Breast epithelium (tissue), 4 donors: ENCODE measurements at places on chromosomes 3 and 15. TPM values are rescaled to one million over a fixed set of nuclear protein-coding genes. Genes with fewer than 3 reads are reported as not detected.

GRCh38 chr3:52480768-52481715, 14.1 kb upstream of the STAB1 start:
- H3K36me3 ChIP-seq: peaks cover 27% of the 10 kb centered on the region
- no peak overlapping the region for H3K4me3 ChIP-seq
- DNase-seq: no peak
- H3K27ac ChIP-seq: no peak overlapping the region
- no peaks in the 10 kb centered on the region for H3K27me3 ChIP-seq

GRCh38 chr15:33822479-33822878, 145.8 kb upstream of the CHRM5 start:
- H3K36me3 ChIP-seq: no peaks in the 10 kb centered on the region
- H3K4me1 ChIP-seq: no peaks in the 10 kb centered on the region
- H3K27me3 ChIP-seq: no peaks in the 10 kb centered on the region
- H3K4me3 ChIP-seq: no peak overlapping the region
- H3K27ac ChIP-seq: no peak overlapping the region

GRCh38 chr3:106049821-106050220, 181.0 kb upstream of the CBLB start:
- H3K27me3 ChIP-seq: no peaks in the 10 kb centered on the region
- DNase-seq: no peak
- H3K4me3 ChIP-seq: no peak overlapping the region
- H3K36me3 ChIP-seq: no peaks in the 10 kb centered on the region
- no peaks in the 10 kb centered on the region for H3K4me1 ChIP-seq
- H3K27ac ChIP-seq: no peak overlapping the region

DNA sequence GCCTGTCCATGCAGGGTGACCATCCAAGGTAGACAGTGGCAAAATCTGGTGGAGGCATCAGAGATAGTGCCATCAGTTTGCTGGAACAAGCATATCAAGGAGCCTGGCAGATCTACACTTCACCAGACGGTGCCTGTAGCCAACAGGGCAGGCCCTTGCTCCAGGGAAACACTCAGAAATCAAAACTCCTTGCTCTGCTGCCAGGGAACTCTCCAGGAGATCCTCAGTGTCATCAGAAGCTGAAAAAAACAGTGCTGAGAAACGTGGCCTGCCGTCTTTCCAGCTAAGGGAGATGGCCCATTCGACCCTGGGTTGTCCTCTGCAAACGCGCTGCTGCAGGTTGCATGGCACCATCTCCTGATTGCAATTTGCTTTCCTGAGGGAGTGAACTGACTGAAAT, 30.5 kb upstream of the ATP13A3 start:
- H3K4me1 ChIP-seq: no peaks in the 10 kb centered on the region
- DNase-seq: no peak
- H3K27me3 ChIP-seq: no peaks in the 10 kb centered on the region
- H3K36me3 ChIP-seq: no peaks in the 10 kb centered on the region
- H3K4me3 ChIP-seq: no peak overlapping the region
- H3K27ac ChIP-seq: no peak overlapping the region

DNA sequence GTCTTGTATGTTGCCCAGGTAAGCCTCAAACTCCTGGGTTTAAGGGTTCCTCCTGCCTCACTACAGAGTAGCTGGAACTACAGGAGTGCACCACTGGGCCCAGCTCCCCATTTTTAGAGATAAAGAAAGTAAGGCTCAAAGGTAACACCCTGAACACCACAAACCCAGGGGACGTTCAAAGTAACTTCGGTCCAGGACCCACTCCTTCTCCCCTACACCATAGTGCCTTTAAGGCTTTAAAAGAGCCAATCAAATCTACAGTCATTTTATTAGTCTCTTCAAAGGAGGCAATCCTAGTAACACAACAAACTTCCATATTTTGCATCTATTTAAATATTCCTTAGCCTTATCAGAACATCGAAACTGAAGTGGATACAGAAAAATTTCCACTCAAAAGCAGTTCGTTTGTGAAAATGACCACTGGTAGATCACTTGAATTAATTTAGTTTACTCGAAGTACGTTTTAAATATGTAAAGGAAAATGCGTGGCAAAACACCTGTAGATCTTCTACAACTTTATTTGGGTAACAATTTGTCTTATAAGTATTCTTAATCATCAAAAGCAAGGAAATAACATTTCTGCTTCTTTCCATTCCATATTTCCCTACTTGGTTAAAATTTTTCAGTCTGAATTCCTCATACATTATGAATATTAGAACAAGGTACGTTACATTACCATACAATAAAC, 1.8 kb downstream of the STAG1 start:
- peak overlapping the region; percentile 78 for H3K4me3 ChIP-seq
- no peaks in the 10 kb centered on the region for H3K36me3 ChIP-seq
- no peaks in the 10 kb centered on the region for H3K4me1 ChIP-seq

GRCh38 chr3:19471138-19471537, 322.8 kb downstream of the KCNH8 start:
- H3K36me3 ChIP-seq: no peaks in the 10 kb centered on the region
- no peaks in the 10 kb centered on the region for H3K27me3 ChIP-seq
- no peak overlapping the region for H3K27ac ChIP-seq

DNA sequence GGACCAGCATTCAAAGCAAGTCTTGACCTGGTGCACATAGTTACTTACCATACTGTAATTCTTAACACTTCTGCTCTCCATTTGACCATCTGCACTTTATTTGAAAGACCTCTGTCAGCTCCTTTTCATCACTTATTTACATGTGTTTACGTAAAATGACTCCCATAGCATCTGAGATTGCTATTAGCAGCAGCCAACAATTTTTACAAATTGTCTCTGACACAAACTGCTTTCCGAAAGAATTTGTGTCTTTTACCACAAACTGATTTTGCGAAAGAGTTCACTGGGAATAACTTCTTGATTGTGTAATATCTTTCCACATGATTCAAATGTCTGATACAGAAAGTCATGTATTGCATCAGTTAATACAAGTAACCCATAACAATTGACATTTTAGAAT, 144.1 kb upstream of the PEX5L start:
- no peaks in the 10 kb centered on the region for H3K36me3 ChIP-seq
- no peaks in the 10 kb centered on the region for H3K4me1 ChIP-seq
- H3K4me3 ChIP-seq: no peak overlapping the region
- no peak for DNase-seq
- no peaks in the 10 kb centered on the region for H3K27me3 ChIP-seq
- H3K27ac ChIP-seq: no peak overlapping the region

DNA sequence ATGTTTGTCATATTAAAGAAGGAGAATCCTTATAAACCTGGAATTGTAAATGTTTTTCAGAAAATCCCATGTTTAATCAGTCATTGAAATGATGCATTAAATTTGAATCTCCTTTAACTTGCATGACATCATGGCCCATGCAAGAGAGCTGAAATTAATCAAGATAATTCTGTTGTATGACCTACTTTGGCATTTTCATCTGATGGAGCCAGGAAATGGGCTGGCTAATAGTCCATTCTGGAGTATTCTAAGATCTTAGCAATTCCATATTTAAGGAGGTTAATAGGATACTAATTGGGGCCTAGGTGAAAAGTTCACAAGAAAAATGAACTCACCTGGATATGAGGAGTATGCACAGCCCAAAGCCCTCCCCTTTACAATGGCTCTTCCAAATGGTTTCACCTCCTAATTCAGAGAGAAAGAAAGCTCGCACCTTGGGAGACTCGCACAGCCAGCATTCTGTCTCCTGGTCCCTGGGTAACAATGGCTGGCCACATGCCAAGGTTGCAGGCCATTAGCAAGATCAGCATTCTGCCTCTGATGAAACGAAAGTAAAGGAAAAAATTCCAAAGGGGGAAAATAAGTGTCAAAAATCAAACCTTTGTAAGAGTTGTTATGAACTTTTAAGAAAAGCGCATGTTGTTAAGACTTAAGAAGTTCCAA, 786.4 kb downstream of the MCTP2 start:
- H3K36me3 ChIP-seq: no peaks in the 10 kb centered on the region
- DNase-seq: peak; percentile 58
- no peak overlapping the region for H3K4me3 ChIP-seq

DNA sequence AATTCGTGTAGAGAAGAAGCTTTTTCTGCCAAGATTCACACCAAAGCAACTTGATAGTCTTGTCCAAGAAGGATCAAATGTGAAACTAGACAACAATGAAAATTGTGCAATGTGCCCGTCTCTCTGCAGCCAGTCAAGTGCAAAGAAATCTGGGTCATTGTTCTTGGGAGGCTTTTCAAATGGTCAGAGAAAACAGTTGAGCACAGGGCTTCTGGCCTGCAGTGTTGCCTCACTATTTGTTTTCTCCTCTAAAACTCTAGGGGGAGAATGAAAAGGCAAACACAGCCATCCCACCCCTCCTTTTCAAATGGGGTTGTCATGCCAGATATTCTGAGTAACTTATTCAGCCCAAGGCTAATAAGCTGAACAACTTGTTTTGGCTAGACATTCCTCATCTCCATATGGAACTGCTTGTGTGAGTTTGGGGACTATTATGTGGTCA, 417.6 kb upstream of the CDIN1 start:
- no peaks in the 10 kb centered on the region for H3K36me3 ChIP-seq
- H3K4me3 ChIP-seq: no peak overlapping the region
- H3K27ac ChIP-seq: peak overlapping the region; percentile 34
- no peak for DNase-seq

SNX22 gene
- 1.5 TPM for total RNA-seq

GRCh38 chr3:114221165-114221880, 16.1 kb downstream of the ZNF80 start:
- H3K27me3 ChIP-seq: no peaks in the 10 kb centered on the region
- H3K27ac ChIP-seq: no peak overlapping the region
- H3K36me3 ChIP-seq: no peaks in the 10 kb centered on the region
- H3K4me1 ChIP-seq: no peaks in the 10 kb centered on the region
- H3K4me3 ChIP-seq: no peak overlapping the region
- DNase-seq: no peak

CP gene
- 25.9 TPM for total RNA-seq

C3orf49 gene
- not detected for total RNA-seq

- no peak for DNase-seq
- no peak overlapping the region for H3K4me3 ChIP-seq
- no peak overlapping the region for H3K27ac ChIP-seq
These were observed 552.6 kb upstream of the GOLIM4 start for GRCh38 chr3:168648321-168648720.

DNA sequence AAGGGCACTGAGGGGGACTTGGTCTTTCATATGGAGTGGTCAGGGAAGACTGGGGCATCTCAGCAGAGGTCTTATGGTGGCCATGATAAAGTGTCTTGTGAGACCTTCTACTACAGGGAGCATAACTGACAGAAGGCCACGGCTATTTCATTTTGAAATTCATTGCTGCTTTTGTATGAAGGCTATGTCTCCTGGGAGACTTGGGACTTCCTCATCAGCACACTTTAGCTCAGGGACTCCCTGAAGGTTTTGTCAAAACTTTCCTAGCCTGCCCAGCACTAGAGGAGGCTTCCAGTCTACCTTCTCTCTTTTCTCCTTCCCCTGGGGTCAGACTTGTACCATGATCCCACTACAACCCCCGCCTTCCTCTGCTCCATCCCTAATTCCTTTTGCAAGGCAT, 77.2 kb upstream of the RASGRF1 start:
- no peaks in the 10 kb centered on the region for H3K36me3 ChIP-seq
- no peaks in the 10 kb centered on the region for H3K27me3 ChIP-seq
- H3K4me1 ChIP-seq: no peaks in the 10 kb centered on the region

PLSCR5 gene
- total RNA-seq: not detected

LYZL4 gene
- not detected for total RNA-seq

GABRR3 gene
- total RNA-seq: not detected

DNA sequence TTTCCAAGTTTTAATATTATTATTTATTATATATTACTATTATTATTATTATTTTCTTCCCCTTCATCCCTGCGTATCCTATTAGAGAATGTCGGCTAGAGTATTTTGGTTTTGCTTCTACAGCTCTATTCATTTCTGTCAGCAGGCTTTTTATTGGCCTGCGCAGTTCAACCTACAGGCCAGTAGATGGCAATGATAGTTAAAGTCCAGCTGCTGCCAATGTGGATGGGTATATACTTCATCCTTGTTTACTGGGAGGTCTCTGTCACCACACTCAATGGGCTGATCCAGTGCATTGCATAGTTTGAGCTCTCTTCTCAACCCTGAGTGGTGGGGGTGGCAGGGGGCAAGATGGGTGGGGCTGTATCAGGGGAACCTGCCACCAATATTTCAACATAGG, 799.8 kb downstream of the NSUN3 start:
- no peaks in the 10 kb centered on the region for H3K36me3 ChIP-seq
- no peak overlapping the region for H3K4me3 ChIP-seq
- no peak for DNase-seq
- no peaks in the 10 kb centered on the region for H3K4me1 ChIP-seq
- H3K27me3 ChIP-seq: no peaks in the 10 kb centered on the region

TMOD2 gene
- total RNA-seq: 11.5 TPM

RAB7A gene
- 114 TPM for total RNA-seq

GRCh38 chr15:80447077-80447476, 42.9 kb downstream of the ARNT2 start:
- no peaks in the 10 kb centered on the region for H3K27me3 ChIP-seq
- no peak overlapping the region for H3K27ac ChIP-seq
- no peak overlapping the region for H3K4me3 ChIP-seq
- DNase-seq: no peak

GRCh38 chr15:92877416-92877815, 22.7 kb upstream of the CHD2 start:
- H3K4me3 ChIP-seq: no peak overlapping the region
- no peaks in the 10 kb centered on the region for H3K27me3 ChIP-seq
- no peak overlapping the region for H3K27ac ChIP-seq
- H3K4me1 ChIP-seq: peaks cover 6% of the 10 kb centered on the region
- no peaks in the 10 kb centered on the region for H3K36me3 ChIP-seq

PYGO1 gene
- total RNA-seq: 5.9 TPM
